ENCODE measurements at places on chromosomes 5 and 9.
A peak's percentile ranks its signal among the peaks of the same experiment; 100 is the strongest.

GRCh38 chr9:36897019-36897418 lies 137.0 kb downstream of the PAX5 start:
- DNase-seq, result peak; percentile 39

DNA sequence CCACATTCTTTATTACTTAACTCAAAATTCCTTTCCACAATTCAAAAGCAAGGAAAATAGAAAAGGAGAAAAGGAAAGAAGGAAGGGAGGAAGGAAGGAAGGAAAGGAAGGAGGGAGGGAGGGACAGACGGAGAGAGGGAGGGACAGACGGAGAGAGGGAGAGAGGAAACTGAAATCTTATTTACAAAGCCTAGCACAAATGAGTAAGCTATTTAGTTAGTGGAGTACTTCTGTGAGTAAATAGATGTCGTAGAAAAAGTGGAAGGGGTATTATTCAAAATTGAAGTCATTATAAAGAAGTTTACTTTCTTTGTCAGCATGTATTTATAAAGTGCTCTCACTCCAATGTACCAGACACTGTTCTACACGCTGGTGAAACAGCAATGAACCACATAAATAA lies 177.9 kb downstream of the CETN3 start:
- no peak for DNase-seq

DNA sequence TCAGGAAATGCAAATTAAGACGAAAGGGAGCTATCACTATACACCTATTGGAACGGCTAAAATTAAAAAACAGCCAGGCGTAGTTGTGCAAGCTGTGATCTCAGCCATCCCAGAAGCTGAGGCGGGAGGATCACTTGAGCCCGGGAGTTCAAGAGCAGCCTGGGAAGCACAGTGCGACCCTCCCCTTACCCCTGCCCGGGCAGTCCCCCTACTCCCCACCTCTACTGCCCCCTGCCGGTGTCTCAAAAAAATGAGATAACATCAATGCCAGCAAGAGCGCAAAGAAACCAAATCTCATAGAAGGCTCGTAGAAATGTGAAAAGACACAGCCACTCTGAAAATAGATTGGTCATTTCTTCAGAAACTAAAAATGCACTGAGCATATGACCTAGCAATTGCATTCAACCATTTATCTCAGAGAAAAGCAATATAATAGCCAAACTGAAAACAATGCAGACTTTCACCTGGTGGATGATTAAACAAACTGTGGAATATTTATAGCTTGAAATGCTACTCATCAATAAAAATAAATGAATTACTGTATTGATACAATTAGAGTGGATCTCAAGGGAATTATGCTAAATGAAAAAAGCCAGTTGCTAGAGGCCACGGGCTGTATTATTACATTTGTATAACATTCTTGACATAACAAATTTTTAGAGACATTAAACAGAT lies 20.6 kb downstream of the OR2V2 start:
- no peak for DNase-seq

DNA sequence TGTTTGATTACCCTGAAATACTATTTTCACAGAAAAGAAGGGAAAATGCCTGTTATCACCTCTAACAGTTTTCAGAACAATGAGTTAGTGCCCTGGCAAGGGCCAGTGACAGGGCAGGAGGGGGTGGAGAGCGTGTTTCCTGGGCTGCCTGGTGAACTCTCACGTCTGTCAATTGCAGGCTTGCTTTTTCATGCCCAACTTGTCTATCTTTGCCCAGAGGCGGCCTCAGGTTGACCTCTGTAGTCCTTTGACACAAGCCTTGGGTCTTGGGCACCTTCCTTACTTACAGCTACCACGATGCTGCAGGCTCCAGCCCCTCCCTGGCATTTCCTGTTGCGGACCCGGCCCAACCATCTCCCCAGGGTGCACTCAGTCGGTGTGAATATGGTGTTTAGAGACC lies 2.2 kb upstream of the CEL start:
- DNase-seq, result no peak

DNA sequence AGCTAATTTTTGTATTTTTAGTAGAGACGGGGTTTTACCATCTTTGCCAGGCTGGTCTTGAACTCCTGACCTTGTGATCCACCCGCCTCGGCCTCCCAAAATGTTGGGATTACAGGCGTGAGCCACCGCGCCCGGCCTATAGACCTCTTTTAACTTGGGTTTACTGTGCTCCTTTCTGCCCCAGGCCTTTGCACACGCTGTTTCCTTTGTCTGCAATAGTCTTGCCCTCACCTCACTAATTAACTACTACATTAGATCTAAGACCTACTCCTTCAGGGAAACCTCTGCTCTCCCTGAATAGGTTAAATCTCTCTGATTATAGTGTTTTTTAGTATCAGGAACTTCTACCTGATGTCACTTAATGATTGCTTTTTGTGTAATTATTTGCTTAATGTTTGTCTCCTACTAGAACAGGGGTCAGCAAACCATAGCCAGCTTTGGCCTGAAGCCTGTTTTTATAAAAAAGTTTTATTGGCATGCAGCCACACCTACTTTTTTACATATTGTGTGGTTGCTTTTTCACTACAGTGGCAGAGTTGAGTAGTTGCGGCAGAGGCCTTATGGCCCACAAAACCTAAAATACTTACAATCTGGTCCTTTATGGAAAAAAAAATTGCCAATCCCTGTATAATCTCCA lies 31.2 kb upstream of the TLE1 start:
- no peak for DNase-seq

GRCh38 chr5:68431186-68431585 lies 215.6 kb downstream of the PIK3R1 start:
- no peak for DNase-seq

DNA sequence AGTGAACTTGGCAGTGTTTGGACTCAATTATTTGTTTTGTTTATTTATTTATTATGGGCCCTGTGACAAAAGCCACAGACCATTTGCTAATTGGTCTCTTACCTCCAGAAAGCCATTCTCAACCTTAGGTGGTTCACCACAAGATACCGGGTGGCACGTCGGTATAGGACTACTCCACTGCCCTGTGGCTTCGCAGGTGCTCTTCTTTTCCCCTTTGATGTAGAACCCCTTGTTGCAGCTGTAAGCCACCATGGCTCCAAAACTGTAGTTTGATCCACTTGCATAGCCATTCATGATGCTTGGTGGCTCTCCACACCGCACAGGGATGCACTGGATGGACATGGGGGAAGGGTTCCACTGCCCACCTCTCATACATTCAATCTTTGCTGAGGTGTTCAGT lies 73.3 kb upstream of the TXNDC8 start:
- peak; percentile 41 for DNase-seq

DNA sequence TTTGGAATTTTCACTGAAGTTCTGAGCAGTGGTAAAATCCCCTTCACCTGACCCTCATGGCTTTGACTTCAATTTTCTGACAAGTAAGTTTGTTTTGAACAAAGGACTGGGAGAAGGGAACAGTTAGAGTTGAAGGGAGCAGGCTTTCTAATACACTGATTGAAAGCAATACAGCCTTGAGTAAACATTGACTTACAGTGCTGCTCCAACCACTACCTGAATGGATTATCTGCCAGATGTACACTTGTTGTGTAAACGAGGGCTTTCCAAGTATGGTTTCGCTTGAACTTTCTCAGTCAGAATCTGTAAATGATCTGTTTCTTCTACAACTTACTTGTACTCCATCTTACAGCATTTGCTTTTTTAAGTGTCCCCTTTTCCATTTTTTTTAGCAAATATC lies 1414.9 kb upstream of the NUDT12 start:
- no peak for DNase-seq

- DNase-seq, result no peak
Measured at GRCh38 chr5:68114378-68115040, 101.0 kb upstream of the PIK3R1 start.

- DNase-seq, result peak; percentile 67
Measured at GRCh38 chr9:3962971-3963642, 336.8 kb downstream of the GLIS3 start.

DNA sequence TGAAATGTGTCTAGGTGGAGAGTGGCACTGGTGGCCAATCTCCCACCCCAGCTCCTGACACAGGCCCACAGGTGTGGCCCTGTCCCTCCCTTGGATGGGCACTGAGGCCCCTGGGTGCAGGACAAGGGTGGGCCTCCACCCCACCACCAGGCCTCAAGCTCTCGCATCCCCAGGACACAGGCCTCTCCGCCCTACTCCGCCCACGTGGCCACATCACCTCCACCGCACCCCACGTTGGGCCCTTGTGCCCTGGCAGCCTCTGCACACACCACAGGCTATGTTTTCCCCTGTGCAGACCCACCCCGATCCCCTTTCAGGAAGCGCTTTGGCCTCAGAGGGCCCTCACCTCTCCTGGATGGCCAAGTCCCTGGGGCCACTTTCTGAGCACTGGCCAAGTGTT lies 54.7 kb downstream of the SECISBP2 start:
- DNase-seq, result no peak

- peak; percentile 89 for DNase-seq
Measured at GRCh38 chr9:88578121-88579049, 43.4 kb downstream of the NXNL2 start.

- no peak for DNase-seq
Measured at GRCh38 chr5:35098214-35098613, 50.5 kb upstream of the AGXT2 start.

GRCh38 chr5:16906255-16906654 lies 29.8 kb downstream of the MYO10 start:
- no peak for DNase-seq

GRCh38 chr5:35061211-35061770 lies 13.5 kb upstream of the AGXT2 start:
- DNase-seq, result peak; percentile 70

DNA sequence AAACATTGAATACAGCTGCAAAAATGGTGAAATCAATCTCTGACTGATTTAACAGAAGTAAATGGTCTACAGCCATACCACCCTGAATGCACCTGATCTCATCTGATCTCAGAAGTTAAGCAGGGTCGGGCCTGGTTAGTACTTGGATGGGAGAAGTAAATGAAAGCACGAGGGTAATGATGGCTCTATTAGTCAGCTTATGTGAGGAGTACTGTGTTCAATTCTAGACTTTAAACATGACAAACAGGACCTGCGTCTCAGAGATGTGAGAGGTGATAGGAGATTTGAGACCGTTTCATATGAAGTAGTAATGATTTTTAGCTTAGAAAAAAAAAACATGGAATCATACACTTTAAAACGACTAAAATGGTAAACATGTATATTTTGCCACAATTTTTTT lies 77.1 kb upstream of the SUSD1 start:
- DNase-seq, result no peak

DNA sequence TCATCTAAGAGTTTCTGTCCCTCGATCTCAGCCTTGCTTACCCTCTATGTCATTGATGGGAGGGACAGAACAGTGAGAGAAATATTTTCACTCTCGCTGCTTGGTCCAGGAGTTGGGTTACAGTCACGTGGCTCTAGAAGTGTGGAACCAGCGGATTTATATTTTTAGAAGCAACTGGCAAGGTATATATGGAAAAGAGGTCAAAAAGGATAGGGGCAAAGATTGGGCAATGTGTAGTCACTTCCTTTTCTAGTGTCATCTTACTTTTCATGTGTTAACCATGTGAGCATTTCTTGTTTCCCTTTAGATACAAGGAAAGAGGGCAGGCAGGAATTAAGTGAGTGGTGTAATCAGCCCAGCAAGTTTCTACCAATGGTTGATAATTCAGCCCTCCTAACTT lies 111.5 kb upstream of the ZNF366 start:
- DNase-seq, result no peak

DNA sequence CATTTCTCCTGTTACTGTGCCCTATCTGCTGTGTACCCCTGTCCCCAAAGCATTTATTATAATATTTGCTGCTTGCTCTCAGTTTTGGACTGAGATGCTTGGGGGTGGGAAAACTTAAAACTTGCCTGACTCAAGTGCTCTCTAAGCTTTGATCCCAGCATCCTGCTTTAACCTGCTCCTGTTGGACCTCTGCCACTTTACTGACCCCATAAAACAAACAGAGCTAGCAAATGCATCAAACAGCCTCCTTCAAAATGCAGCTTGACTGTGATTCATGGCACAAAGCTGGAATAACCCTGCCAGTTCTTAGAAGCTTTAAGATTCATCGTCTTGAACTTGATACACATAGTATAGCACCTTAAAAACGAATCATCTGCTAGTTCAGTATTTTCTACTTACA lies 212.5 kb downstream of the DEPDC1B start:
- DNase-seq, result no peak

DNA sequence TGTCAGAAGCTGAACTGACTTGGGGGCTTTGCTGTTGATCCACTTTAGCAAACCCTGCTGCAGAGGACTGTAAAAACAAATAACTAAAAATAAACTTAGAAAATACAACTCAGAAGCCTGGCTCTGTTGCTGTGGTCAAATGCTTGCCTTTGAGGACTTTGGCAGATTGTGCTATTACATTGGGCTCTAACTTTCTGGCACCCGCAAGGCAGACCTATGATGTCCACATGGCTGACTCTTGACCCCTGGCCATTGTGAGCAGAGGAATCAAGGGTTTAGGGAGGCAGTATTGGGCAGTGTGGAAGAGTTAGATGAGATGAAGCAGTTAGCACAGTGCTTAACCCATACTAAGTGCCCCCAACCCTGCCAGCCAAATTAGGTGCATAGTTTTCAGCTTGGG lies 34.0 kb downstream of the OTULIN start:
- DNase-seq, result no peak

DNA sequence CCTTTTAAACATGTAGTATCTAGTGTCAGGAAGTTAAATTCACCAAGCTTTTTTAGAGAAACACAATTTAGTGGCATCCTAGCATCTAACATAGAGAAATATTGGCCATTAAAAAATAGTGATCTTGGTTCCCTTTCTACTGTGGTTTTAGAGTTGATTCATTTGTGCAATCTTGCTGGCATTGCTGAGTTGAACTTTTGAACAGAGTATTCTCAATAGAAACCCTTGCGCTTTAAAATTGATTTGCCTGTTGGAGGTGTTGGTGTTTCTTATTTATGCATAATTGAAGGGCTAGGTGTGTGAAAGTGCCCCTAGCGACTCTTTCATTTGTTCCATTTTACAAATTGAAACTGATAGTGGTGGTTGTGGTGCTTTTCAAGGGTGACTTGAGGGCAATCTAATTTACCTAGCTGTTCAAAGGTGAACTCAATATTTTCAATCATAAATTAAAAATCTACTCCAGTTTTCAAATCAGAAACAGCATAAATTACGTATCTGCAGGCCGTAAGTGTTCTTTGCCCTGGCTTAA lies 73.0 kb upstream of the MPDZ start:
- DNase-seq, result no peak
